T-helper 2 cell (primary cell): ENCODE measurements at places on chromosomes 4 and X.

GRCh38 chr4:41437111-41437536, 100.8 kb upstream of the LIMCH1 start:
- no peak for DNase-seq

DNA sequence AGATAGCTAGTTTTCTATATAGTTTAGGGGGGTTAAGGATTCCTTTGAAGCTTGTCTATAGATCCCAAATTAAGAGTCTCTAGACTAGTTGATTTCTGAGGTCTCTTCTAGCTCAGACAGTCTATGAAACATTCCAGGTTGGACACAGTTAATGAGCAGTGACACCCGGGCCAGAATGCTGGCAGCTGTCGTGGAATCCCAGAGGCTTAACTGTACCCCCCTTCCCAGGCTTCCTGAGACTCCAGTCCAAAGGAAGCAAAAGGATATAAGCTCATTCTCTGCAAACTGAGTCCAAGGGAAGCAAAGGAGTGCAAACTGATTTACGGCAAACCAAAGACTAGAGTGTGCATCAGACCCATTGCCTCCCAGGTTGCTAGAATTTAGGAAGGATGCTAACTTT, 62.9 kb downstream of the DCX start:
- DNase-seq, result no peak

DNA sequence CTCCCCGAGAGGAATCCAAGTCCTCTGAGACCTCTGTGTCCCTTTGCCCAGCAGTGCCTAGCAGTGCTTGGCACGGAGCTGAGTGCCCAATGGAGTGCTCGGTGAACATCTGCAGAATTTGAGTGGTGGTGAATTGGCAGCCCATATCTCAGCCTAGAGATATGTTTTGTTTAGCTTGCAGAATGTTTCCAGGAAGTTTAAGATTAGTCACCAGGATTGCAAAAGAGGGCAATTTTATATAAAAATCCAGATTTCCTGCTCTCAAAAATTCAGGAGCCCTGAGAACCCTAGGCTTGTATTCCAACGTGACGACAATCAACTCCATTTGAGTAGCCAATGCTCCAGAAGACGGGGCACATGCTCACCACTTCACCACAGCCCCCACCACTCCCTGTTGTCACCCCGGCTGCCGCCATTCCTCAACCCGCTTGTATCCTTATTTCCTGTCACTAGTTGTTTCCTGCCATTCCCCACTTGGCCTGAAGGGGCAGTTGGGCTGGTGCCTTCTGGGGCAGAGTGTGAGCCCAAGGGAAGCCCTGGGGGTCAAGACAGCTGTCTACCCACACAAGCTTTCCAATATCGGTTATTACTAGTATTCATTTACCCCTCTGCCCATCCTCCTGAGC, 116.9 kb downstream of the EFNB1 start:
- no peak for DNase-seq

- DNase-seq, result no peak
Observed at GRCh38 chrX:17679820-17680219, 57.5 kb upstream of the SCML1 start.

DNA sequence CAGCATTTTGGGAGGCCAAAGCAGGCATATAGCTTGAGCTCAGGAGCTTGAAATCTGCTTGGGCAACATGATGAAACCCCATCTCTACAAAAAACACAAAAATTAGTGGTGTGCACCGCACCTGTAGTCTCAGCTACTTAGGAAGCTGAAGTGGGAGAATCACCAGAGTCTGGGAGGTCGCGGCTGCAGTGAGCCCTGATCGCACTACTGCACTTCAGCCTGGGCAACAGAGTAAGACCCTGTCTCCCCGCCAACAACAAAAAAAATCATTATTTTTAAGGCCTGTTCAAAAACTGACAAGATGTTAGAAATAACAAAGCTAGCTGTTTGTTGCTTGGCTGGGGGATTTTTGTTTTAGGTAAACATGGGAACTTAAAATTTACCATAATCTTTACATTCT, 5.1 kb downstream of the YTHDC1 start:
- DNase-seq, result no peak

GRCh38 chr4:38084877-38085711, 124.9 kb downstream of the PTTG2 start:
- DNase-seq, result no peak

GRCh38 chrX:25968920-25969319, 169.2 kb upstream of the MAGEB18 start:
- DNase-seq, result peak; percentile 1

GRCh38 chr4:67909905-67910584, 26.2 kb upstream of the TMPRSS11D start:
- no peak for DNase-seq

- no peak for DNase-seq
Observed at GRCh38 chr4:187586892-187587291, 408.7 kb upstream of the ZFP42 start.

- no peak for DNase-seq
Observed at GRCh38 chrX:9532349-9532748, 67.5 kb downstream of the TBL1X start.

DNA sequence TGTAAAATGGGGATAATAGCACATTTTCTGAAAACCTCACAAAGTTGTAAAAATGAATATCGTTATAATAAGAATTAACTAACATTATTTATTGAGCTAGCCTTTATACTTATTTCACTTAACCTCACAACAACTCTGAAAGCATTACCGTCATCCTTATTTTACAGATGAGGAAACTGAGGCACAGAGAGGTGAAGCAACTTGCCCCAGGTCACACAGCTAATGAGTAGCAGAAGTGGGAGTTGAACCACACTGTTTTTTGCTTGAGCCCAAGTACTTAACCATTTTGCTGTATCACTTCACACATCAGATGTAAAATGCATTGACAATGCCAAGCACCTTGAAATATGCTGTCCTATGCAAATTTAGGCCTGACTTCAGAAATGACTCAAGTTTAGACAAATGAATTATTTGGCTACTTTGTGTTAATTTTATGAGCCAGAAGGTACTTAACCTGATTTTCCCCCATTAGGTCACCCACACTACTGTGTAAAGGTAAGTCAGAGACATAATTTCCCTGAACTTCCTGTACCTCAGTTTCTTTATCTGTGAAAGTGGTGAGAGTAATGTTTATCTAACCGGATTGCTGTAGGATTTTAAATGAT, 23.1 kb downstream of the CD40LG start:
- no peak for DNase-seq

- DNase-seq, result no peak
Observed at GRCh38 chr4:65670020-65670330, 314 bp downstream of the EPHA5 start.

- DNase-seq, result no peak
Observed at GRCh38 chr4:57110640-57111511, 691 bp upstream of the IGFBP7 start.

DNA sequence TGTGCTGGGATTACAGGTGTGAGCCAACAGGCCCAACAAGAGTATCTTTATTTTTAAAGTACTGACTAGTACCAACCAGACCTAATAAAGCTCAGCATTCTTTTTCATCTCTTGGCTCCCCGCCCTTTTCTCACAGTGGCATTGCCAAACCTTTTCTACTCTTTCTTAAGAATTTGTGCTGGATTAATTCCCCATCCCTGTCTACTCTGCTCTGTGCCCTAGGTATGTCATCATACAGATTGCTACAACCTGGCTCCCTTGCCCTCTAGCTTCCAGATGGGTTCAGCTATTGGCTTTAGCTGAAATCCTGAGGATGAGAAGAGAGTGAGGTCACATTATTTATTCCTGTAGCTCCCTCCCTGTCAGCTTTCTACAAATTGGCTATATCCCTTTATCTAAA, 34.9 kb upstream of the CCNI start:
- no peak for DNase-seq

GRCh38 chrX:44822601-44823000, 21.2 kb upstream of the DUSP21 start:
- no peak for DNase-seq

GRCh38 chrX:42127563-42127962, 204.2 kb upstream of the CASK start:
- no peak for DNase-seq

DNA sequence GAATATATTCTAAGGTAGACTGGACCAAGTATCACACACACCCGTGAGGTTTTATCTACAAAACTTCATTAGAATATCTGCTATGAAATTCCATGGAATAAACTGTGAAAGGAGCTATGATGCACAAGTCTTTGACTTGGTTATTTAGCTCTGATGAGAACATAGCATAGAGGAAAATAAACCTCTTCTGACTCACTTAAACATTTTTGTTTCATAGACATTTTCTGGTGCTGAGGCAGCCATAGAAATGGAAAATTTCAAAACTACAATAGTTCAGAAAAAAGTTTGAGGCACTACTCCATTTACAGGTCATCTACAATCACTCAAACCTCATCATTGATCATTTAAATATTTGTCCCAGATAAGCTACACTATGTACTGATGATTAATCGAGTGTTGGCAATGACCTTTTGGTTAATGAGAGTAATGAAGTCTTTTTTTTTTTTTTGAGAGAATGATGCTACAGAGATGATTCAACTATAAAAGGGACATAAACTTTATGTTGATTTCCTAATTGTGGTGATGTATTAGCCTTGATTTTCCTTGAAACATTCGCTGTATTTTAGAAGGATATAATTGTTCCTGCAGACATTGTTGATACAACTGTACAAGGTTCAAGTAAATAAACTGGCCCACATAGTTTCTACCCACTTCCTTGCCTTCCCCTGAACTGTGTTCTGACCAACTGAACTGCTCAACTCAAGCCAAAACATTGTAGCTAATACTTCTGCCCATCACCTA, 77.5 kb downstream of the AREG start:
- DNase-seq, result no peak

- no peak for DNase-seq
Observed at GRCh38 chrX:42443267-42443666, 334.7 kb downstream of the PPP1R2C start.

- DNase-seq, result no peak
Observed at GRCh38 chr4:144289667-144290428, 149.3 kb upstream of the GYPA start.

DNA sequence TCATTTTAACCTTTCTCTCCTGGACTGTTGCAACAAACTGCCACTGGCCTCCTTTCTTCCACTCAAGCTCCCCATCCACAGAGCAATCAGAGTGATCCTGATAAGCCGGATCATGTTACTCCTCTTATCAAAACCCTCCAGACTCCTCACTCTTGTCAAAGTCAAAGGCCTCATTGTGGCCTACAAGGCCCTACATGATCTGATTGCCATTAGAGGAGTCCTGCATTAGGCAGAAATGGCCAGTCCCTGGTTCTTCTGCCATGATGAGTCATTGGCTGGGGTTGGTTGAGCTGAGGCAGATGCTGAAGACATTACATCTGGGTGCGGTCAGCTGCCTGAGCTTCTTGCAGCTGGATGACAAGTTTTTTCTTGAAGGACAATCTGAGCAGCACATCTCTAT, 32.7 kb upstream of the CASK start:
- no peak for DNase-seq

DNA sequence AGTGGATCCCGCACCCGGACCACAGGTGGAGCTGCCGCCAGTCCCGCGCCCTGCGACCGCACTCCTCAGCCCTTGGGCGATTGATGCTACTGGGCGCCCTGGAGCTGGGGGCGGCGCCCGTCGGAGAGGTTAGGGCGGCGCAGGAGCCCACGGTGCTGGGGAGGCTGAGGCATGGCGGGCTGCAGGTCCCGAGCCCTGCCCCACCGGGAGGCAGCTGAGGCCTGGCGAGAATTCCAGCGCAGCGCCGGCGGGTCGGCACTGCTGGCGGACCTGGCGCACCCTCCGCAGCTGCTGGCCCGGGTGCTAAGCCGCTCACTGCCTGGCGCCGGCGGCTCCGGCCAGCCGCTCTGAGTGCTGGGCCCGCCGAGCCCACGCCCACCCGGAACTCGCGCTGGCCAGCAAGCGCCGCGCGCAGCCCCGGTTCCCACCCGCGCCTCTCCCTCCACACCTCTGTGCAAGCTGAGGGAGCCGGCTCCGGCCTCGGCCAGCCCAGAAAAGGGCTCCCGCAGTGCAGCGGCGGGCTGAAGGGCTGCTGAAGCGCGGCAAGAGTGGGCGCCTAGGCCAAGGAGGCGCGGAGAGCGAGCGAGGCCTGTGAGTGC, 1256.5 kb downstream of the STIM2 start:
- DNase-seq, result no peak

DNA sequence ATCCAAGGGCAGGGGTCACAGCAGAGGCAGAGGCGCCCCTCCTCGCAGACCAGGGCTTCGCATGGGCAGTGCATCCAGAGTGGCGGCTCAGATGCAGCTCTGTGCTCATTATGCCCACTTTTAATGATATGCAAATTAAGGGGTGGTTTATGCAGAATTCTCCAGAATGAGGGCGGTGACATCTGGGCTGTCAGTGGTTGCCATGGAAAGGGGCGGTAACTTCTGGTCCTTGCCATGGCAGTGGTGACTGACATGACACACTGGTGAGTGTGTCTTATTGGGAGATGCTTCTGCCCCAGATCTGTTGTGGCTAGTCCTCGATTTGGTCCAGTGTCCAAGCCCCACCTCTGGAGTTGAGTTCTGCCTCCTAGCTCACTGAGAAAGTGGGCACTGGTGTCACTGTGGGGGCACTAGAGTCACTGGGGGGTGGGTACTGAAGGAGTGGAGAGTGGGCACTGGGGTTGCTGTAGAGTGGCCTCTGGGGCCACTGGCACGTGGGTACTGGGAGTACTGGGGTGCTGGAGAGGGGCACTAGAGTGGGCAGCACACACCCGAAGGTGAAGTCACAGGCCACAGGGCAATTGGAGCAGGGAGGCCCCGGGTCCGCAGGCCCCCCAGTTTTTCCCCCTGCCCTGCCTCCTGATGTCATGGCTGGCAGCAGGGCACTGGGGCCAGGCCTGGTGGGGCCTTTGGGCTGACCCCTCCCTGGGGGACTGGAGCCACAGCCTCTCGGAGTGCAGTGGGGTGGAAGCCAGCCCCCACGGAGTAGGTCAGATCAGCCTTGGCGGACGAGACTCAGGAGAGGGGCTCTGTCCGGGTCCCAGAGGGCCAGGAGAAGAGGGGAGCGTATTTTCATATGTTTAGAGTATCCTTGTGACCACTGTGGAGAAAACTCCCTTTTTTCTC, 98.6 kb upstream of the NKX1-1 start:
- DNase-seq, result no peak

GRCh38 chr4:153649572-153649991, 34.5 kb upstream of the TLR2 start:
- peak; percentile 34 for DNase-seq

GRCh38 chrX:45952030-45952429, 593.2 kb downstream of the ZNF674 start:
- DNase-seq, result no peak

DNA sequence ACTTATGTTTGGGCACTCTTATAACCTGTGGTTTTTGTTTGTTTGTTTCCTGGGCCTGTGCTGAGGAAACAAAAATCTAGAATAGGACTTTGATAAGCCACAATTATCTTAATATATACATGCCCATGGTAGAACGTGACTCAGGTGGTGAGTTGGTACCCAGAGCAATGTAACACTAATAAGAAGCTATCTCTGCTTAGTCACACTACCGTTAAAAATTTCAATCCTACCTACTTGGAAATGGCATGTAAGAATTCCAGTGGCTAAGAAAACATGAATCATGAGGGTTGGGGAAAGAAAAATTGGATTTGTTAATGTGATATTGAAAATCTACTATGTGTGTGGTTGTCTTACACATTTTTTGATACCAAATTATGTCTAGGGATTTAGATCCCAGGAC, 30.5 kb upstream of the ADGRG2 start:
- DNase-seq, result no peak

- no peak for DNase-seq
Observed at GRCh38 chr4:14343961-14344360, 658.3 kb upstream of the CPEB2 start.
